ENCODE measurements at places on chromosomes 1 and 21.

GRCh38 chr21:42562816-42563215, 49.2 kb downstream of the SLC37A1 start:
- no peak for DNase-seq

GRCh38 chr1:47638240-47638639, 200.4 kb downstream of the FOXD2 start:
- DNase-seq: no peak

GRCh38 chr1:29392036-29392435, 155.7 kb downstream of the PTPRU start:
- no peak for DNase-seq

- DNase-seq: no peak
Measured at GRCh38 chr1:99115231-99115630, 110.6 kb upstream of the PLPPR5 start.

- DNase-seq: no peak
Measured at GRCh38 chr1:177969109-177969508, 749 bp downstream of the SEC16B start.

DNA sequence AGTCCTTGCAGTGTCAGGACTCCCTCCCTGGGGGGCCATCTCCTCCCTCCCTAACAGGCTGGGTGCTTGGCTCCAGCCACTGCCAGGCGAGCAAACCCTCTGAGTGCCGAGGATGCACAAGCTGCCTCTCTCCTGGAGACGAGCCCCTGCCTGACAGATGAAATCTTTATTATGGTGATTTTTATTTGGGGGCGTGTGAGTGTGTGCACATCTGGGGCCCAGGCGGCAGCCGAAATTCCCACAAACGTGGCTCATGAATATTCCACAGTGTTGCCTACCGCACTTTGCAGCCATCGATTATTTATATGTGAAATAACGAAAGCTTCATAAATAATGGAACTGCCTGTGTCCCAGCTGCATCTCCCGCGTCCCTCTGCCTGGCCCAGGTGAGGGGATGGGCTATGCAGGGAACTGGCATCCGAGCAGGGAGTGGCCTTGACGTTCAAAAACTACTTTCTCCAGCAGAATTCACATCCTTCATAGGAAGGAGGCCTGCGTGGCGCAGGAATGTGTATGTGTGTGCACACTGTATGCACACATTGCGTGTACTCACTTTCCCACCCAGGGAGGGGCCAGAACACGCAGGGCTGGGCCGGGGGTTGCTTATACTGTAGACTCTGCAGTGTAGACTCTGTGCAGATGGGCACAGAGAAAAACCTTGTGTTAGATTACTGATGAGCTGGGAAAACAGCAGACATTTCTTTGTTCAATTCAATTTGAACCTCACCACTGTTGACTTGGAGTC, 73.1 kb downstream of the UBIAD1 start:
- no peak for DNase-seq

DNA sequence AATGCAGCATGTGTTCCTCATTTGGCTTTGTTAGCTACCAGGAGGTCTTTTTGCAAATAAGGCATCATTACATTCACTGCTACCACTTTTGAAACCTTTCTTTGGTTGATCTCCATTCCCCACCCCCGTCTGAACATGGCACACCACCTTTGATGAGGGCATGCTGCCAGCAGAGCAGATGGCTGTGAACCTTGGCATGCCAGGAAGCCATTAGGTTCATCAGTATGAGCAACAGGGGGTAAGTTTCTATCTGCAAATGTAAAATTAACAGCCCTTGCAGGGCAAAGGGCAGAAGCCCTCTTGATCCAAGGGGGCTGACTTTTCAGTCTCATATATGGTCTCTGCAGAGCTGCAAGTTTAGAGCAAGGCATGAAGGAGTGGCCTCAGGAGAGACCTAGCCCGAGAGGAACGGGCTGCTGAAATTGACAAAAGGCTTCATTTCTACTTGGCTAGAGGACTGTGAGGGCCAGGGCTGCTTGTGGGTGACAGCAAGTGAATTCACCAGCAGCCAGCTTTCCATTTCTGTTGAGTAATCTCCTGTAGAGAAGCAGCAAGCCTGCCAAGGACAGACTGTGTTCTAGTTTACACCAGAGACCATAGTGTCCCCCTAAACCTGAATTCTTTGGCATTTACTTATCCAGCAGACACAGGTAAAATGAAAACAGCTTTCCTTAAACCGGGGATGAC, 127.9 kb downstream of the ZNF326 start:
- DNase-seq: no peak

GRCh38 chr1:25017436-25018109, 87.5 kb upstream of the RUNX3 start:
- DNase-seq: peak; percentile 35

GRCh38 chr1:91803123-91803522, 82.8 kb downstream of the TGFBR3 start:
- no peak for DNase-seq

GRCh38 chr1:206102292-206102936, 14.8 kb downstream of the AVPR1B start:
- no peak for DNase-seq

GRCh38 chr21:41630917-41631316, 123.0 kb upstream of the TMPRSS2 start:
- no peak for DNase-seq

Measured in GM23338 (cell line).